ENCODE measurements at places on chromosomes 3 and 15. TPM values are rescaled to one million over a fixed set of nuclear protein-coding genes. Genes with fewer than 3 reads are reported as not detected.

- H3K27me3 ChIP-seq: no peaks in the 10 kb centered on the region
- DNase-seq: no peak
- no peaks in the 10 kb centered on the region for H3K36me3 ChIP-seq
- H3K27ac ChIP-seq: peak overlapping the region; percentile 22
Measured at GRCh38 chr15:31402003-31402402, 75.4 kb downstream of the KLF13 start.

Gene CYP8B1
- not detected for total RNA-seq

GRCh38 chr3:49469936-49470713 lies at the start of gene DAG1:
TSS of gene DAG1 (plus strand) at chr3:49470267. CDS start at chr3:49510535, 40,268 bp downstream.
- peak within 1 kb of the TSS; percentile 52 for H3K4me3 ChIP-seq
- DNase-seq: peak; percentile 99
- peaks cover 7% of the 10 kb centered on the region for H3K4me1 ChIP-seq
- no peaks in the 10 kb centered on the region for H3K27me3 ChIP-seq
- H3K27ac ChIP-seq: peak within 1 kb of the TSS; percentile 95

- H3K27ac ChIP-seq: no peak overlapping the region
- H3K27me3 ChIP-seq: no peaks in the 10 kb centered on the region
- H3K36me3 ChIP-seq: no peaks in the 10 kb centered on the region
- H3K4me1 ChIP-seq: no peaks in the 10 kb centered on the region
Measured at GRCh38 chr15:88818920-88819319, 15.7 kb downstream of the ACAN start.

Gene DAZL
- total RNA-seq: not detected

DNA sequence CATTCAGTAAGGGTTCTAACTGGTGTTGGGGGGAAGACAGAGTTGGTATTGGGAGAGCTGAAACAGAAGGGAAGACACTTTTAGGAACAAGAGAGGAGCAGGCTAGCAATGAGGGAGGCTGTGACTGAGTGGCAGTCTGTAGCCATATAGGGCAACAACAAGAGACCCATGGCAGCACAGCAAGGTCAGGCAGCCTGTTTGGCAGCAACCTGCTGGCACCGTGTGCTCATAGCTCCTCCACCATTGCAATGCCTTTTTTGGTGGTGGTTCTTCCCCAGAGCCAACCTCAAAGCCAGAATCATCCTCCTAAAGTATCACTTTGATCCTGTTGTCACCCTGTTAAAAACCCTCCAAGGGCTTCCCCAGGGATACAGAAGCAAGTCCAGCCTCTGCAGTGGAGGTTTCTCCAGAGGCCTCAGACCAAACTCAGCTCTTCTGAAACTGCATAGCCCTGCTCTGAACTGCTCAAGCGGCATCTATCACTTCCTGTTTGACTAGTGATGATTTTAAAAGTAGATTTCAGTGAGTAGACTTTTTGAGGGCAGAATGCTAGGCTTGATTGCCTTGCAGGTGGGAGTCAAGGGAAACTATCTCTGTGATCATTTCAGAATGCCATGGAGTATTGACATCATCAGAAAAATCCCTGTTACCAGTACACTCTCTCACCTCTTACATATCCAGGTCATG lies 176.9 kb downstream of the STAC start:
- no peaks in the 10 kb centered on the region for H3K27me3 ChIP-seq
- no peak for DNase-seq
- H3K4me1 ChIP-seq: no peaks in the 10 kb centered on the region
- no peak overlapping the region for H3K27ac ChIP-seq

- no peaks in the 10 kb centered on the region for H3K27me3 ChIP-seq
- H3K27ac ChIP-seq: no peak overlapping the region
- no peak for DNase-seq
- no peak overlapping the region for H3K4me3 ChIP-seq
Measured at GRCh38 chr3:120469440-120469839, 18.6 kb upstream of the FSTL1 start.

- H3K27me3 ChIP-seq: no peaks in the 10 kb centered on the region
- H3K4me1 ChIP-seq: no peaks in the 10 kb centered on the region
- H3K27ac ChIP-seq: no peak overlapping the region
- H3K36me3 ChIP-seq: no peaks in the 10 kb centered on the region
Measured at GRCh38 chr3:123161167-123161566, 40.6 kb upstream of the SEC22A start.

Gene TLR9
- 1.5 TPM for total RNA-seq

- no peaks in the 10 kb centered on the region for H3K27me3 ChIP-seq
- no peak overlapping the region for H3K4me3 ChIP-seq
- no peaks in the 10 kb centered on the region for H3K36me3 ChIP-seq
- H3K4me1 ChIP-seq: no peaks in the 10 kb centered on the region
Measured at GRCh38 chr3:173755161-173755560, 357.6 kb downstream of the NLGN1 start.

- H3K4me3 ChIP-seq: peak overlapping the region; percentile 56
- no peaks in the 10 kb centered on the region for H3K36me3 ChIP-seq
- DNase-seq: peak; percentile 44
- H3K27ac ChIP-seq: peak overlapping the region; percentile 100
- no peaks in the 10 kb centered on the region for H3K27me3 ChIP-seq
Measured at GRCh38 chr3:128486681-128487537, 6.1 kb downstream of the GATA2 start.

All from uterus (tissue), 4 donors.